ENCODE measurements at places on chromosomes 2 and 18.

DNA sequence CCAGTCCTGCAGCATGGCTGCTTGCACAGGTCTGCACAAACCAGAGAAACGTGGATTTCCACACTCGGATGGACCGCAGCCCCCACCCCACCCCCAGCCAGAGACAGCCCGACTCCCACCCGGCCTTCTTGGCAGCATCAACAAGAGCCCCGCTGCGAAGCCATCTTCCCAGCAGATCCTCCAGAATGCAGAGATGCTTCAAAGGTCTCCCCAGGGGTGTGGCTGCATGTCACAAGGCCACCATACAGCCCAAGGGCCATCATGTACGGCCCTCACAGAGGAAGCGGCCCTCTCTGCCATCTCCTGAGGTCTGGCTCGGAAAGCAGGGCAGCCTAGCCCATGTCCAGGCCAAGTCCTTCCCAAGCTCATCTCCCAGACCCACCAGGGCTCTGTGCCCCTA is 11.5 kb downstream of the DNMT3A start:
- DNase-seq, result no peak

DNA sequence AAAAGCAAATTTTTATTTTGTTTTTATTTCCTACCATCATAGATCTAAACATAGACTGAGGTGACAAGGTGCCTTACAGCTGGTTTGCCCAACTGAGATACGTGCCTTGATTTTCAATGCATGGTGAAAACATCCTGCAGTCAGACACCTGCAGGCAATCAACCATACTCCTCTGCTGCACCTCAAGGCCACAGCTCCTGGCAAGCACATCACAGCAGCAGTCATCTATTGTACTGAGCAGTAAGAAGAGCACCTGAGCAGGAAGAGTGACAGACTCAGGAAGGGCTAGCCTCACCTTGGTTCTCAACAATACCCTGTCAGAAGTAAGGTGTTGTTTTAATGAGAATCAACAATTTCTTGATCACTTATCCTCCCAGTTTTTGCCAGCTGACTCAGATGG is 1206.8 kb upstream of the NRXN1 start:
- peak; percentile 69 for DNase-seq

- DNase-seq, result no peak
Observed at GRCh38 chr2:11874861-11875260, 128.4 kb downstream of the LPIN1 start.

DNA sequence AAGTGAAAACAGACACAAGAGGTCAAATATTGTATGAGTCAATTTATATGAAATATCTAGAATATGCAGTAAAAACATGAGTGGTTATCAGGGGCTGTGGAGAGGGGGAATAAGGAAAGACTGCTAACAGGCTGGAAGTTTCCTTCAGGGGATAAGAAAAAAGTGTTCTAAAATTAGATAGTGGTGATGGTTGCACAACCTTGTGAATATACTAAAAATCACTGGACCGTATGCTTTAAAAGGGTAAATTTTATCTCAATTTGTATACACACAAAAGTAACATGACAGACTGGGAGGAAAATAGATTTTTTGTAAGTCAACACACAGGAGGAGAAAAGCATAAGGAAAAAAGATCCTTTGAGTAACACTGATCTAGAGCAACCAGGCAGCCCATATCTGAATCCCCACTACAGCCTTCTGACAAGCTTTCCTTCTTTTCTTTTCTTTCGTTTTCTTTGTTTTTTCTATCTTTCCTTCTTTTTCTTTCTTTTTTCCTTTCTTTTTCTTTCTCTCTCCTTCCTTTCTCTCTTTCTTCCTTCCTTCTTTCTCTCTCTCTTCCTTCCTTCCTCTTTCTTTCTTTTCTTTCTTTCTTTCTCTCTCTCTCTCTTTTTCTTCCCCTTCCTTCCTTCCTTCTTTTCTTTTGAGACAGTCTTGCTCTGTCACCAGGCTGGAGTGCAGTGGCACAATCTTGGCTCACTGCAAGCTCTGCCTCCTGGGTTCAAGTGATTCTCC is 95.4 kb downstream of the AAK1 start:
- DNase-seq, result no peak

DNA sequence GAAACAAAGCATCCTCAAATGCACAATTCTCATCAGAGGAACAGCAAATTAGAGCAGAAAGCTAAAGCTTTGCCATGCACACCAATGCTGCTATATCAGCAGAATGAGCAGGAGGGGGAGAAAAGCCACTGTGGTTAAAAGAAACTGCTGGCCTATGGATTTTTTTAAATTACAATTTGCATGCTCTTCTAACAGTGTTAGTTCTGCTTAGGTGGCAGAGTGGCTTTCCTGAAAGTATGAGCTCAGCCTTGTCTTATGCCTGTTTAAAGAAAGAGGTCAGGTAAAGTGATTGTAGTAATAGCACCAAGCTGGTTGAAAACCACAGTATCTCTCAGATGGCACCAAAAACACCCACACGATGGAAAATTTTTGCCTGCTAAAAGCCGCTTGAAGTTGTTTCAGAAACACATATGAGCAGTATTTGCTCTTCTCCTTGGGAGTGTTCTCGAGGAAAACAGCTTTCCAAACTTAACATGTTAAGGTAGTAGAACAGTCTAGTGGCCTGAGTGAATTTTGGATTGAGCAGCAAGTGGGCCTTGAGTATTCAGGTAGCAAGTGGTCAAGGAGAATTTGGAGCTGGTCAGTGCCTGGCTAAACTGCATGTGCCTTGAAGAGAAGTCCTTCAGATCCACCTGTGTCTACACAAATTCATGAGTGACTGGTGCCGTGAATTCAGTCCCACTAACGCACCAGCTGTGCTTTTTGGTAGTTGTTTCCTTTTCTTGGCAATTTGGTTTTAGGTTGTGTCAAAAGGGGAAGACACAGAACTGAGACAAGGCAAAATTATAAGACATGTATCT is 19.6 kb upstream of the NDUFV2 start:
- peak; percentile 38 for DNase-seq

- peak; percentile 64 for DNase-seq
Observed at GRCh38 chr2:219713110-219713509, 85.7 kb downstream of the SLC4A3 start.

DNA sequence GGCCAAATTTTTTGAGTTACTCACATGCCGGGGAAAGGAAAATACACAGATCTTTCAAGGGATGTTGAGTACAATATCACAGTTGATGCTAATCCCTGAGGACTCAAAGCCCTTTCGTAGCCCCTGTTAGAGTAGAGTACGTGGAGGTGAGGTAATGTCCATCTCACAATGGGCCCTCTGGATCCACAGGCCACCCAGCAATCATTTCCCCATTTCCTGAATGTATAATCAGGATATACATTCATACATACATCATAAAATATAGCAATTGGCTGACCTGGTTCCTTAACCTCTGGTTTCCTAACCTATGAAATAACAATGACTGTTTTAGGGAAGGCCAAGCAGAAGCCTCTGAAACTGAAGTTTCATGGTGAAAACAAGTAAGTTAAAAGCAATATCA is 10.2 kb upstream of the SP100 start:
- no peak for DNase-seq

DNA sequence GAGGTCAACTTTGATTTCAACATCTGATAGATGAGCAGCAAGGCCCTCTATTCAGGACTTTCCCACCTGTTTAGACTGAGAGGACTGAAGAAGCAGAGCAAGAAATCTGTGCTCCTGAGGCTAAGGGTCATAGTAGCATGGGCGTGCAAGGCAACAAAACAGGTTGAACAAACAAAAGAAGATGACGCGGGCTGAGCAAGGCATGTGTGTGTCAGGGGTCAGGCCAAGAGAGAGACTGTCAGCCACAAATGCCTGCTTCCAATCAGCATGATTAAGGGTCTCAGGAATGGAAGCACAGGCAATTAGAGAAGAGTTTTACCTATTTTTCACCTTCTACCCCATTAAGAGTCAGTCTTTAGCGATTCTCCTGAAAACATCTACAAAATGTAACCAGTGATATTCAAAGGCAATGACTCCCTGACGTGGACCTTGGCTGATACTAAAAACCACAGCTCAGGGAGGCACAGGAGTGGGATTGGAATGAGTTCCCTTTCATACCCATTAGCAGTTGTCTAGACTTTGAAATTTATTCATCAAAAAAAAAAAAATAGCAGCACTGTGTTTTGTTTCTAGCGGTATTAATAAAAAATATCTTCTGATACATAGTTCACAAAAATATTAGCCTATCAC is 81.9 kb downstream of the DYNAP start:
- no peak for DNase-seq

- no peak for DNase-seq
Observed at GRCh38 chr2:109542384-109542783, 71.4 kb downstream of the SEPTIN10 start.

DNA sequence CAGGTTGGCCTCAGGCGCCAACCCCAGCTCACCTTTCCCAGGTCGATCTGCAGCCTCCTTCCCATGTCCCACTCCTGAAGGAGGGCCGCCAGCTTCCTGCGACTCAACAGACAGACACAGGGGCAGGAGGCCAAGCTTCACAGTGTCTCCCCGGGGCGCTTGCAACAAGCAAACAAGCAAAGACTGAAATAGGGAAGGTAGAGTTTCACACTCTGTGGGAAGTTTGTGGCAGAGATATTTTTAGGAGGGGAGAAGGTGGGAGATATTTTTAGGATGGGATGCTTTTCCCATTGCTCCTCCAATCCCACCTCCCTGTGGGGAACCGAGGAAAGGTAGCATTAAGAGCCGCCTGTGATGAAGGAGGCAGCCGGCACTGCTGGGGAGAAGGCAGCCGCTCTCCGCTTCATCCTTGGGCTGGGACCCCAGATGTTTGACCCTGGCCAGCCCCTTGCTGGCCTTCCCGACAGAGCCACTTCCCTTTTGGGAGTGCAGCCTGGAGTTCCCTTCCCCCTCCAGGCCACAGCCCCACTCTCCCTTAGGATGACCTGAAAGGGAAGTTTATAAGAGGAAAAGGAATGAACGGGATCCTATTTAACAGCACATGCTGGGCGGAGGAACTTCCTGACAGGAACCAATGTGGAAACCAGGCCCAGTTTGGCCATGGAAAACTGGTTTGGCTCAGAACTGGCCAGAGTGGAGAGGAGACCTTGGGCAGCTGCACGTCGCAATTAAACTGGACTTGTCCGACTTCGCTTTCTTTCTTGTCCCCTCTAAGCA is 142.2 kb upstream of the SMAD2 start:
- no peak for DNase-seq

GRCh38 chr2:234308813-234309195 is 188.1 kb downstream of the ARL4C start:
- peak; percentile 69 for DNase-seq

DNA sequence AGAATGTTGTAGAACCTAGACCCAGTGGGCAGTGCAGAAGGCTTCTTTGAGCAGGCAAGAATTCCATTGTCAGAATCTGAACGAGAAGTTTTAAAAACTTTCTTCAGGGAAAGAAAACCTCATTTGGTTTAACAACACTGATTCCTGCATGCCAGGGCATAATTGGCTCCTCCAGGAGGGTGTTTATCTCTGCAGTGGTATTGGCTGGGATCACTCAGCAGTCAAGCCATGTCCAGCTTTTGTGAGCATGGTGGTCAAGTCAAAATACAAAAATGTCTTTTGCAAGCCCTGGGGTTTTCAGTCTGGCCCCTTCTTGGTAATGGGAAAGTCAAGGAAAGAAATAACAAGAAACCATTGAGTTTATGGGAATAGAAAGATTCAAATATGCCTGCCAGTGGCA is 28.3 kb downstream of the FHOD3 start:
- no peak for DNase-seq

- peak; percentile 33 for DNase-seq
Observed at GRCh38 chr2:43408407-43409160, 182.2 kb upstream of the ZFP36L2 start.

- peak; percentile 69 for DNase-seq
Observed at GRCh38 chr2:105798595-105798994, 53.9 kb downstream of the NCK2 start.

- no peak for DNase-seq
Observed at GRCh38 chr18:43863180-43863579, 585.9 kb upstream of the SYT4 start.

GRCh38 chr2:44130441-44130840 is 38.2 kb upstream of the PPM1B start:
- no peak for DNase-seq

- DNase-seq, result no peak
Observed at GRCh38 chr2:20662308-20662937, 4.5 kb upstream of the GDF7 start.
